Pancreas (tissue), 10 donors: ENCODE measurements at places on chromosomes 13 and 19. TPM values are rescaled to one million over a fixed set of nuclear protein-coding genes. Genes with fewer than 3 reads are reported as not detected.
A peak's percentile ranks its signal among the peaks of the same experiment; 100 is the strongest.

The SERTAD3 gene
- total RNA-seq: 7.9 TPM

The MRPL34 gene
- 35.9 TPM for total RNA-seq

The C1QTNF9B gene
- not detected for total RNA-seq

The CCDC106 gene
- total RNA-seq: 3.2 TPM

- H3K36me3 ChIP-seq: no peaks in the 10 kb centered on the region
- no peak overlapping the region for H3K27ac ChIP-seq
- no peaks in the 10 kb centered on the region for H3K27me3 ChIP-seq
- no peaks in the 10 kb centered on the region for H3K4me1 ChIP-seq
- no peak overlapping the region for H3K4me3 ChIP-seq
- no peak for DNase-seq
Observed at GRCh38 chr19:41799444-41800000, 3.1 kb downstream of the CEACAM3 start.

- DNase-seq: no peak
- H3K27ac ChIP-seq: no peak overlapping the region
- H3K4me1 ChIP-seq: peaks cover 7% of the 10 kb centered on the region
- H3K36me3 ChIP-seq: peaks cover 41% of the 10 kb centered on the region
- H3K4me3 ChIP-seq: no peak overlapping the region
- no peaks in the 10 kb centered on the region for H3K27me3 ChIP-seq
Observed at GRCh38 chr19:12953138-12953798, 3.8 kb downstream of the GADD45GIP1 start.

DNA sequence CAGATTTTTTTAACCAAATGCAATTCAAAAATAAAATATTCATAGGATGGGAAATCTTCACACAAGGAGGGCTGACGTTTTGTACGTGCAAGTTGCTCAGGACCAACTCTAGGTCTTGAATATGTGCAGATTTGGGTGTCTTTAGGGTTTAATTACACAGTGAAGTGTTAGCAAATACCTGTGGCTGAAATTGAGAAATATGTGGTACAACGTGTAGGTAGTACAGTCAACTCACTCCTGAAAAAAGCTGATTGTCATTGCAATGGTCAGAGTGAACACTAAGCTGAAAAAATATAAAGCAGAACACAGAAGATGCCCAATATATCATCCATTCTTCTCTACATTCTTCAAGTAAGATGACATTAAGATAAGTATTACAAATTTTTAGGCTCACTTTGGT, 314.3 kb downstream of the SLITRK1 start:
- H3K36me3 ChIP-seq: no peaks in the 10 kb centered on the region
- H3K27ac ChIP-seq: no peak overlapping the region
- H3K27me3 ChIP-seq: no peaks in the 10 kb centered on the region
- no peak for DNase-seq
- no peak overlapping the region for H3K4me3 ChIP-seq
- no peaks in the 10 kb centered on the region for H3K4me1 ChIP-seq

DNA sequence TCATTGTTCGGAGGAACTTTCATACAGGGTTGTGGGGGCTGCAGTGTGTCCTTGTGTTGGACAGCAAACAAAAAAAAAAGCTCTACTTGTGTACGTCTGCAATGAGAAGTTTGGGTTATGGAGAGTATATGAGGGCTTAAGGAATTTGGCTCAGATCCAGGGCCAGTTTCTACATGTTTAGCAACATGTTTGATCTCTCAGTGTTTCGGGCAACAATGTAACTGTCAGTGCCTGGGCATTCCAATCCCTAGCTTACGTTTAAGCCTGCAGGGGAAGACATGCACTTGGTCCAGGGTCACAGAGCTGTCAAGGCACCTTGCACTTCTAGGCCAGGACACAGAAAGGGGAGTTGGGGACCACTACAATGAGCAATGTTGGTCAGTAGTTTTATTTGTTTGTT, 13.9 kb downstream of the ZNF543 start:
- no peak overlapping the region for H3K4me3 ChIP-seq
- H3K4me1 ChIP-seq: no peaks in the 10 kb centered on the region
- H3K27me3 ChIP-seq: no peaks in the 10 kb centered on the region
- no peaks in the 10 kb centered on the region for H3K36me3 ChIP-seq
- no peak for DNase-seq
- H3K27ac ChIP-seq: no peak overlapping the region

DNA sequence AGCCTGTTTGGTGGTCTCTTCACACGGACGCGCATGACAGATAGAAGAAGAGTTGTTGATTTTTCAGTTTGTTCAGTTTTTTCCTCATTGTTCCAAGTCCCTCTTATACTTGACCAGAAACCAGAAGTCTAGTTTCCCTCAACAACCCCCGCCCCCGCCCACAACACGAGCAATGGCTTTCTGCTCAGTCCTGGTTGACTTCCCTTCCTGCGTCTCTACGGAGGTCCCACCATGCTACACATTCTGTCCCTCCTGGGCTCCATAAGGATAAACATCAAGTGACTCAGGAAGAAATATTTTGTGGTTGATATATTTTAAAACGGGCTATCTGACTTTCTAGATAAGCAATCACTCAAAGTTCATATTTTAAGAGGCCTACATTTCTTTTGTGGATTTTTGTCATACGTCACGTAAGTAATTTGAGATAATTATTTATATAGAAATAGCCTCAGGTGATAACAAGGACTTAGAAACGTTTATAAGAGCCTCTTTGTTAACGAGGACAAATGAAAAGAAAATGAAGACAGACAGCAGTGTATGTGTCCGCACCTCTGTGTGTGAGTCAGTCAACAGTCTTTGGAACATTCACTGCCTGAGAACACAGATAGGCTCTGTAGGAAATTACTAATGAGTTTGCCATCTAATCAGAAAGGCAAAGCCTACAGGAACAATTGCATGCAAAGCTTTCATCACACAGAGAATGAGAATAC, 214.4 kb downstream of the RAP2A start:
- no peaks in the 10 kb centered on the region for H3K36me3 ChIP-seq
- H3K4me1 ChIP-seq: no peaks in the 10 kb centered on the region
- H3K27ac ChIP-seq: no peak overlapping the region
- no peak for DNase-seq
- H3K4me3 ChIP-seq: no peak overlapping the region

DNA sequence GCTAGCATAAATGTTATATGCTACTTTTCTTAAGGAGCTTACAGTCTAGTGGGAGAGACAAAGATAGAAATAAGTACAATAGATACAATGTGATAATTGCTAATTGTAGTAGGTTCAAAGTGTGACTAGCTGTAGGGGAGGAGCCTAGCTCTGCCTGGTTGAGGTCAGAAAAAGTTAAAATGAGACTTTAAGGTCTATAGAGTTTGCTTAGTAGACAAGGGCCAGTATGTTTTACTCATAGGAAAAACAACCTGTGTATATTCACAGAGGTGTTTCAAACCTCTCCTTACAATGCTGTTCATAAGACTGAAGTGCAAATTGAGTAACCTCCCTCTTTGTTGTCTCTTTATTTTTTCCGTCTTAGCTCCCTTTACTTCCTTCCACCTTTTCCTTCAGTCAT, 56.1 kb downstream of the PDS5B start:
- H3K36me3 ChIP-seq: no peaks in the 10 kb centered on the region
- H3K4me3 ChIP-seq: no peak overlapping the region
- H3K27me3 ChIP-seq: no peaks in the 10 kb centered on the region
- DNase-seq: no peak

DNA sequence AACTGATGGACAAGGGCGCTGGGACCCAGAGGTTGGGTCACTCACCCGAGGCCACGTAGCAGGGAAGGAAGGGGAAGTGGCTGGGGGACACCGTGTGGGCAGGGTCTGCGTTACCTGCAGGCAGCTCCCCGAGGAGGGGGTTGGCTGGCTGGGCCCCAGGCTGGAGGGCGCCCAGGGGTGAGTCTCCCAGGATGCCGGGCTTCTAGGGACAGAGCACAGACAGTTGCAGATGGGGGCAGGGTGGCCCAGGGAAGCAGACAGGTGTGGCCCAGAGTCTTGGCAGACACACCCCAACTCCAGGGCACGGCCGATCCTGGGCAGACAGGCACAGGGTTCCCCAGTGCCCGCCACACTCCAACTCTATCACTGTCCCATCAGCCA, 5.6 kb upstream of the FDX2 start:
- no peaks in the 10 kb centered on the region for H3K27me3 ChIP-seq
- H3K4me3 ChIP-seq: no peak overlapping the region
- no peaks in the 10 kb centered on the region for H3K36me3 ChIP-seq
- H3K4me1 ChIP-seq: no peaks in the 10 kb centered on the region

- no peaks in the 10 kb centered on the region for H3K36me3 ChIP-seq
- DNase-seq: no peak
- no peaks in the 10 kb centered on the region for H3K4me1 ChIP-seq
- H3K27ac ChIP-seq: no peak overlapping the region
- no peaks in the 10 kb centered on the region for H3K27me3 ChIP-seq
Observed at GRCh38 chr19:43768273-43769050, 12.3 kb downstream of the KCNN4 start.

DNA sequence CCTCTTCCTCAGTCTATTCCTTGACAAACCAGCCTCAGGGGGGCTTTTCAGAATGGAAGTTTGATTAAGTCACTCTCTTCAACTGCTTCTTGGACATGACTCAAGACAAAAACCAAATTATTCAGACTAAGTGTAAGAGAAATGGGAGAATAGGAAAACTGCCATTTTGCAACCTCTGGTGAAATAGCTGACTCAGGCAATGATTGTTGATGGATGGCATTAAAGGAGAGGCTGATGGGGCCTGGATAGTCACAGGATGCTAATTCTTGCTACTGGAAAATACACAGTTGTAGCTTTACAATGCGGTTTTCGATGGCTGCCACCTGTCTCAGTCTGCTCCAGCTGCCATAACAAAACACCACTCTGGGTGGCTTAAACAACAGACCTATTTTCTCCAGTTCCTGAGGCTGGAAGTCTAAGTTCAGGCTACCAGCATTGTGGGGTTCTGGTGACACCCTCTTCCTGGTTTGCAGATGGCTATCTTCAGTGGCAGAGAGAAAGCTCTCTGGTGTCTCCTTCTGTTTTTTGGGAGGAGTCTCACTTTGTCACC, 6.1 kb downstream of the NOSIP start:
- no peak overlapping the region for H3K4me3 ChIP-seq
- peaks cover 5% of the 10 kb centered on the region for H3K4me1 ChIP-seq
- no peak for DNase-seq
- peaks cover 4% of the 10 kb centered on the region for H3K36me3 ChIP-seq
- H3K27ac ChIP-seq: no peak overlapping the region
- H3K27me3 ChIP-seq: no peaks in the 10 kb centered on the region

- H3K4me1 ChIP-seq: peaks cover 9% of the 10 kb centered on the region
- no peak overlapping the region for H3K27ac ChIP-seq
- no peaks in the 10 kb centered on the region for H3K27me3 ChIP-seq
- no peak overlapping the region for H3K4me3 ChIP-seq
Observed at GRCh38 chr13:62684359-62684758, 1268.7 kb upstream of the PCDH20 start.

- H3K27ac ChIP-seq: no peak overlapping the region
- no peak overlapping the region for H3K4me3 ChIP-seq
- H3K27me3 ChIP-seq: no peaks in the 10 kb centered on the region
- no peak for DNase-seq
- no peaks in the 10 kb centered on the region for H3K4me1 ChIP-seq
Observed at GRCh38 chr13:101242720-101243119, 173.6 kb downstream of the NALCN start.

DNA sequence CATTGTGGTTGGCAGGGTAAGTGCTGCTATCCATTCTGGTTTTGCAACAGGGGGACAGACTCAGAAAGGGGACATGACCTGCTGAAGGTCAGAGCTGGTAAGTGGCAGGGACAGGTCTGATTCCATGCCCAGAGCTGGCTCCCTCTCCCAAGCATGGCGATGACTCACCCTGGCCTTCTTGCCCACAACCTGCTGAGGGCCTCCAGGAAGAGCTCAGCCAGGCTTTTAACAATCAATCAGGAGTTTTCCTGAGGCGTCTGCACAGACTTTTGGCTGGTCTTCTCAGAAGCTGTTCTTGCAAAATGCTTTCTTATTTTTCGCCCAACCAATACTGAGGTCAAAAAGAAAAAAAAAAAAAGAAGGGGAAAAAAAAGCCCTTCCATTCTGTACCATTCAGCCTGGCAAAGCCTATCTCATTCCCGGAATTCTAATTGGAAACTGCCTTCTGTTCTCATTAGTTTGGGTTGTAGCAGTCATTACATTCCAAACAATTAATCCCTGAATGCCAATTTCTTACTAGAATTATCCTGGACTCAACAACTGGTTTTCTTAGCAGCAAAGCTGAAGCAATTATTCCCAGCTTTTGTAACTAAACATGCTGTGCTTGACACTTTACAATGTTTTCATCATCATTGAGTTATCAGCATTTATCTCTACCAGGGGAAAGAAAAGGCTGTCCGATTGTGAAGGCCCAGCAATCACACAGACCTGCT, 17.7 kb downstream of the SIAH3 start:
- H3K4me3 ChIP-seq: no peak overlapping the region
- no peak for DNase-seq
- H3K27ac ChIP-seq: no peak overlapping the region
- no peaks in the 10 kb centered on the region for H3K36me3 ChIP-seq

DNA sequence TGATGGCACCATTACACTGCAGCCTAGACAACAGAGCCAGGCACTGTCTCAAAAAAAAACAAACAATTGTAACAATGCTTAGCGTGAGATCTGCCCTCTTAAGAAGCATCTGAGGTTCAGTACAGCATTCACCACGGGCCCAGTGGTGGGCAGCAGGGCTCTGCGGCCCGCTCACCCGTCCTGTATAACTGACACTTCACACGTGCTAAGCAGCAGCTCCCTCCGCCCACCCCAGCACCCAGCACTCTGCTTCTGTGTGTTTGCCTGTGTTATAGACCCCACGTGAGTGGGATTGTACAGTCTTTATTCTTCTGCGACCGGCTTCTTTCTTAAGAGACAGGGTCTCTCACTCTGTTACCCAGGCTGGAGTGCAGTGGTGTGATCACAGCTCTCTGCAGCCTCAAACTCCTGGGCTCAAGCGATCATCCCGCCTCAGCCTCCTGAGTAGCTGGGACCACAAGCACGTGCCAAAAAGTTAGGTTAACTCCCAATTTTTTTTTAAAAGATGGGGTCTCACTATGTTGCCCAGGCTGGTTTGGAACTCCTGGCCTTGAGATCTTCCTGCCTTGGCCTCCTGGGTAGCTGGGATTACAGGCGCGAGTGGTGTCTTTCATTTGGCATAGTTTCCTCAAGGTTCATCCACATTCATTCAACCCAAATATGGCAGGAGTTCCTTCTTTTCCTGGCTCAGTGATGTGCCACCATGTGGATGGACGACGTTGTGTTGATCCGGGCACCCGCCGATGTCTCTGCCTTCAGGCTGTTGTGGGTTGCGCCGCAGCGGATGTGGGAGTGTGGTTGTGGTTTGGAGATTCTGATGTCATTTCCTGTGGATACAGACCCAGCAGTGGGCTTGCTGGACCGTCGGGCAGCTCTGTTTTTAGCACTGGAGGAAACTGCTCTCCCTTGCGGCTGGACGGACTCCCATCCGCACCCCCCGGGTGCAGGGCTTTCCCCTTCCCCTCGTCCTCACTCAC, 170.0 kb downstream of the KDM4B start:
- no peaks in the 10 kb centered on the region for H3K27me3 ChIP-seq
- no peaks in the 10 kb centered on the region for H3K4me1 ChIP-seq
- H3K4me3 ChIP-seq: no peak overlapping the region
- H3K36me3 ChIP-seq: peaks cover 6% of the 10 kb centered on the region

- H3K36me3 ChIP-seq: no peaks in the 10 kb centered on the region
- H3K4me3 ChIP-seq: peak overlapping the region; percentile 72
- no peak overlapping the region for H3K27ac ChIP-seq
- H3K4me1 ChIP-seq: peaks cover 36% of the 10 kb centered on the region
- DNase-seq: peak; percentile 55
Observed at GRCh38 chr19:3095441-3096191, 1.5 kb downstream of the GNA11 start.
